ENCODE measurements at places on chromosomes 3 and 15. TPM values are rescaled to one million over a fixed set of nuclear protein-coding genes. Genes with fewer than 3 reads are reported as not detected.

NKTR gene
- total RNA-seq, result 12.3 TPM

IGSF10 gene
- 0.15 TPM for total RNA-seq

NEDD4 gene
- total RNA-seq, result 23.9 TPM

MEGF11 gene
- not detected for total RNA-seq

DTWD1 gene
- 13.1 TPM for total RNA-seq

Data from bronchus fibroblast of lung (primary cell).